GM12865 (cell line): ENCODE measurements at places on chromosomes 5 and 9.

- no peak for DNase-seq
Measured at GRCh38 chr5:76930083-76930482, 22.8 kb upstream of the CRHBP start.

GRCh38 chr9:9498128-9498527 lies 1114.7 kb downstream of the PTPRD start:
- no peak for DNase-seq

- peak; percentile 78 for DNase-seq
Measured at GRCh38 chr5:91419571-91420537, 36.7 kb upstream of the ARRDC3 start.

DNA sequence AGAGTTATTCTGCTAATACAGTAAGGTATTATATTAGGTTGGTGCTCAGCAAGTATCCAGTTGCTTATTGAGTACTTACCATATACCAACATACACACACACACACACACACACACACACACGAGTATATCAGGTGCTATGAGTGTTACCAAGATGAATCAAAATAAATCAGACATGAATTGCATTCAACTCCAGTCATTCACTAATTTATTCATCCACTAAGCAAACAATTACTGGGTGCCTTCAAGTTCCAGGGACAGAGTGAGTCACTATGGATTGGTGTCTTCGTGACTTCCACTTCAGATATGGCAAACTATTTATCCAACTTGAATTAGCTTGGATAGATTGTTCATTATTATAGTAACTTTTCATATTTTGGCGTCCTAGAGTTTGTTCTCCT lies 140.7 kb upstream of the SLC44A1 start:
- DNase-seq: no peak

DNA sequence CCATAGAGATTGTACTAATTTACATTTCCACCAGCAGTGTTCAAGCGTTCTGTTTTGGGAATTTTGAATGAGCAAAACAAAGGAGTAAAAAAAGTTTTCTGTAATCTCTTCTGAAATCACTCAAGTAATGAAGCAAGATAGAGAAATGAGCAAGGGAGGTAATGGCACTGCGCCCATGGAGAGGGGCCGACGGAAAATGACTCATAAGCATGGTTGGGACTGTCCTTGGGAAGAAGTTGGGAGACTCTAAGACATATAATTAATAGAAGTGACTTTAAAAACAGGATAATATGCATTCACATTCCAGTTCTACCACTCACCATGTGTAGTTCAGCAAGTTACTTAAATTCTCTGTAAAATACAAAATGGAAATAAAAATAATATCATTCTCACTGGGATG lies 62.5 kb upstream of the C5orf46 start:
- DNase-seq: no peak

- DNase-seq: peak; percentile 32
Measured at GRCh38 chr9:14451949-14452348, 138.0 kb upstream of the NFIB start.

- DNase-seq: peak; percentile 68
Measured at GRCh38 chr9:69190086-69190862, 16.2 kb downstream of the TJP2 start.

DNA sequence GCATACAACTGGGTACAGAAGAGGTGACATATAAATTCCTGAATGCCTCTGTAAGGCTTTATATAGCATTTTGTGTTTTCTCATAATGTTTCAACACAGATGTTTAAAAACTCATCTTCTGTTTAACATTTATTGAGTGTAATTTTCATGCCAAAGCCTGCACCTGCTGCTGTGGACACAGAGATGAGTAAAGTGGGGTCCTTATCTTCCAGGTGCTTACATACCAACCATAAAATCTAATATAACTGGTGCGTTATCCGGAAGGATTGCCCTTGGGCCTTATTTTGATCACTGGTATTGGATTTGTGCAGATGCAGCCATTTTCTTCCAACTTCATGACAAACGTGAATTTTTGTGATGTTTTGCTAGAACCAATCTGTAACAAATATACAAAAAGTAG lies 222.3 kb downstream of the DMRT2 start:
- no peak for DNase-seq

- no peak for DNase-seq
Measured at GRCh38 chr9:34151398-34151797, 24.9 kb upstream of the DCAF12 start.

DNA sequence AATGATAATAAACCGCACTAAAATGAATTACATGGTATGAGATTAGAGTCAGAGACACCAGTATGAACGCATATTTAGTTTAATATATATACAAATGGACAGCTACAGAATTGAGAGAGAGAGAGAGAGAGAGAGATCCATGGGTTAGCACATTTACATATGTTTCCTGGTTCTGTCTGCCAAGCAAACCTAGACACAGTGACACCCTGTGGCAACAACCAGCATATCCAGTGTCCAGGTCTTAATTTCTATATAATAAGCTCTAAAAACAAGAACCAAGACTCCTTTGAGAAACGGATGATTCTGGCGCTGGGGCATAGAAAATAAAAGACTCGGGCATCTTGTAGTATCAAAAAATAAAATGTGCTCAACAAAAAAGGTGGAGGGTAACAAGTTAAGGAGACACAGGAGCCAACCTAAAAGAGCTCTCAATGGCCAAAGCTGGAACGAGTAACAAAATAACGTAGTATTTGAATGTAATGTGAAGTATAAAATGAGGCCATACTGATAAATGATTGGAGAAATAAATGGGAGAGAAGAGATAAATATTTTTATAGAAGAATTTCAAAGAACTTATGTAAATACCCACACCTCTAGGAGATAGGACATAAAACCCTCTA lies 84.5 kb downstream of the RFX3 start:
- peak; percentile 81 for DNase-seq

DNA sequence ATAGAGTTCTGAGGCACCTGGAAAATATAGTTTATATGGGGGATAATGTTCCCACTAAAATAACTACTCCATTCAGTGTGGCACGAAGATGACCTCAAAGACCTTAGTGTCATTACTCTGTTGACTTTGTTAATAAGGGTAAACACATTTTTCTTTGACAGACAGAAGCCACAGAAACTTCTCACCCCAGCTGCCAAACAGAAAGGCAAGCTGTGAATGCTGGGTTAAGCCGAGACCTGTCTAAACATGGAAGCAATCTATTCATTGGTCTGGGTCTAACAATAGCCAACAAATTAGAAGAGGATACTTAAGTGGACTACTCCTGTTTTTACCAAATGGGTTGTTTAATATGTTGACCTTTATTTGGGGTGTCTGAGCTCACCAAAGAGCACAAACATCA lies 171.4 kb downstream of the TLE1 start:
- DNase-seq: peak; percentile 9

DNA sequence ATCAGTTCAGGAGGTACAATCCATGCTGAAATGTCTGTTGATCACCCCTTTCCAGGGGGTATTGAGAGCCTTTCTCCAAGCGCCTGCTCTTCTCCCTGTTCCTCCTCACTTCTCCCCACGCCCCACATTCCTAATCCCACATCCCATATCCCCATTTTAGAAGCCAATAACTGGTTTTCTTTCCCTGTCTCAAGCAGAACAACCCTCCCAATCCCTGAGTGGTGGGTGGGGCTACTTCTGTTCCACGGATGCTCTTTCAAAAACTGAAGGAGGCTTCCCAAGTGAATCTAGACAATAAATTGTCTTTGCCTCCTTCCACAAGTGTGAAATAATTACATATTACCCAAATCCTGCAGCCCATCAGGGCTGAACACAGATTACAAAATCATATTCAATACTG lies 77.0 kb upstream of the SEMA6A start:
- DNase-seq: no peak

- DNase-seq: peak; percentile 71
Measured at GRCh38 chr5:132227485-132228240, at the start of gene P4HA2. TSS of gene P4HA2 (minus strand) at chr5:132227853. CDS start at chr5:132218626, 9,227 bp downstream.

- no peak for DNase-seq
Measured at GRCh38 chr5:5521478-5521877, 99.0 kb downstream of the ICE1 start.

GRCh38 chr5:14581106-14581890 lies at the start of gene OTULINL:
TSS of gene OTULINL (plus strand) at chr5:14581792. CDS start at chr5:14581895, 103 bp downstream.
- peak; percentile 86 for DNase-seq

DNA sequence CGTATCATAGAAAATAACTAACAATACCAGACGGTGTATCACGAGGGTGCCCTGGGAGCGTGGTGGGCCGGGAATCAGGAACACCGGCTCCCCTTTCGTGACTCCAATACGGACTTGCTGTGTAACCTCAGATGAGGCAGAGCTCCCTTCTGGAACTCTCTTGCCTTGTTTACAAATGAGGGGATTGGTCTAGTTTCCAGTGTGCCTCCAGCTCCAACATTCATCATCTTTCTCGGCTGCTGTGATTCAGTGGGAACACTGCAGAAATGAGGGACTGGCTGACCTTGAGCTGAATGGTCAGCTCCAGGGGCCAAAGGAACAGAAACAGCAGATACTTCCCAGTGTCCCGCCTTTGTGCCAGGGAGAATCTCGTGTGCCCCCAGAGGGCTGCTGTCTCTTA lies 22.6 kb upstream of the TGFBI start:
- no peak for DNase-seq

DNA sequence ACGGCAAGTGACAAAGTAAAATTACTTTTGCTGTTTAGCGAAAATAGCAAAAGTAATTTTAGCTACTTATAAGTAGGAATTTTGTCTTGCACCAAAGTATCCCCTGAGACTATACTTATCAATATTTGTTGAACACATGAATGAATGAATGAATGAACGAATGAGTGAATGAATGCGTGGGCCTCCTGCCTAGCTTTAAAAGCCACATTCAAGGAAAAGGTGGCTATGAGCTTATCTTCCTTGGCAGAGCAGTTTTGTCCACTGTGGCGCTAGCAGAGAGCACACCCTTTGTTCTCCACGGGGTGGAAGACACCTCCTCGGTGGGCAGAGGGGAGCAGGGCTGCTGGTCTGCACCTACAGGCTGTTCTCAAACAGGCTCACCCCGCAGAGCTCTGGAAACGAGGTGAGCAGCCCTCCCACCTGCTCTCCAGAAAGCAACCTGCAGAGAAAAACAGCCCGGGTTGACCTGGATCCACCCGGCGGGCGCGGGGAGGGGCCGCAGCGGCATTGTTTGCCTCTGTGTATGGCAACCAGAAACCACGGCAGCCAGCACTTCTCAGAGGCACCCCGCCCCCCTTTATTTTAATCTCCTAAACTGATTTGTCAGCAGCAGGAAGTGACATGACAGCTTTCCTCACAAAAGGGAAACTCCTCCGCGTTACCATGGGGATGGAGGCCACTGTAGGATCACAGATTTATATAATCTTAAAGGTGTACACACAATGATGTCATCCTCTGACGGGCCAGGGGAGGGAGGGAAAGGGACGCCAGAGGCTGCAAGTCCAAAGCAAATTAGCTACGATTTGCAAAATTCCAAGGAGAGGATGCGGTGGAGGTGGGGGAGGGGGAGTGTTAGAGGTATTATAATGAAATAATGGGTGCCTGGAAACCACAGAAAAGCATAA lies 5.9 kb downstream of the DUSP1 start:
- peak; percentile 95 for DNase-seq

GRCh38 chr5:140255460-140256157 lies 47.3 kb downstream of the PFDN1 start:
- no peak for DNase-seq

- no peak for DNase-seq
Measured at GRCh38 chr5:173010021-173010420, 26.4 kb downstream of the ATP6V0E1 start.

- DNase-seq: no peak
Measured at GRCh38 chr9:104269996-104270963, 176.2 kb downstream of the SMC2 start.
